HuH-7.5 (cell line): ENCODE measurements at places on chromosomes 13 and 19.

DNA sequence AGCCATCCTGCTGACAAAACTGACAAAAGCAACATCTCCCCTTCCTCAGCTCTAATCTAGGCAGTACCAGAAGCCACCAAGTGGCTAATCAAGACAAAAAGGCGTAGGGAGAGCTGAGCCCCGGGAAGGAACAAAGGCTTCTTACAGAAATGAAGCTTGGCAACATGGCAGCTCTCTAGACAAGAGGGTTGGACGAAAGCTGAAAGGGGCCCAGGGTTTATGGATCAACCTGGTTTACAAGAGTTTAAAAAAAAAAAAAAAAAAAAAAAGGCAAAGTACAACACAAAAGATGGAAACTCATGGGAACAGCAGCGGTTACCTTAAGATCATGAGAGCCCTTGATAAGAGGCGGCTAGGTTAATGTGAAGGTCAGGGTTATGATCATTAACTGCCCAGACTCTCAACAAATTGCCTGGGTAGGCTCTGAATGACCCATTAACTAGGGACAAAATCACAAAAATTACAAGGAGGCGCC lies 14.0 kb downstream of the ZC3H4 start:
- no peak for DNase-seq

DNA sequence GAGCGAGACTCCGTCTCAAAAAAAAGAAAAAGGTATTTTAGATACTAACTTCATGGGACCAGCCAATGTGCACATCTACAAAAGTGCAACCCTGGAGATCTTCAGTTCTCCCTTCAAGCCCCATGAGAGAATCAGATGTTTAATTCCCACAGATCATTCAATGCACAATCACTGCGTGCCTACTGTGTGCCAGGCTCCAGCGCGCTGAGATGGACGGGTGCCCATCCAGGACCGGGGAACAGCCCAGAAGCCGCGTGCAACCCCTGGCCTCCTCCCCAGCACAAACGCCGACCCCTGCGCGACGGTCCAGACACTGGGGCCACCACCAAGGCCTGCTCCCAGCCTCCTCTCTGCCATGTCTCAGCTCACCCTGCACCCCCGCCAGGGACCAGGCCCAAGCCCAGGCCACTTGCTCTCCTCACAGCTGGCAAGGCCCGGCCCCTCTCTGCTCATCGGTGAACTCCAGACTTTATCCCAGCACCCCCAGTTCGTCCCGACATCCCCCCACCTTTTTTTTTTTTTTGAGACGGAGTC lies 5.3 kb downstream of the BTBD2 start:
- DNase-seq = no peak

GRCh38 chr19:20247016-20247683 lies 80.1 kb downstream of the ZNF486 start:
- DNase-seq = no peak

DNA sequence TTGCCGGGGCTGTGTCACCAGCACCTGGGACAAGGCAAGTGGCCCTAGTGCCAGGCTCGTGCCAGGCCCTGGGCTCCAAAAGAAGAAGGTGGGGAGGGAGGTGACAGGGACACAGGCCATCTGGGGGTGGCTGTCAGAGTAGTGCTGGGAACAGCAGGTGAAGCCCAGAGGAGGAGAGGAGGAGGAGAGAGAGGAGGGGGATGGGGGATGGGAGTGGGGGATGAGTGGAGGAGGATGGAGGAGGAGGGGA lies 18.7 kb downstream of the LSM4 start:
- no peak for DNase-seq

- no peak for DNase-seq
These were observed 260.6 kb downstream of the TUBA3C start for GRCh38 chr13:18921063-18921462.

DNA sequence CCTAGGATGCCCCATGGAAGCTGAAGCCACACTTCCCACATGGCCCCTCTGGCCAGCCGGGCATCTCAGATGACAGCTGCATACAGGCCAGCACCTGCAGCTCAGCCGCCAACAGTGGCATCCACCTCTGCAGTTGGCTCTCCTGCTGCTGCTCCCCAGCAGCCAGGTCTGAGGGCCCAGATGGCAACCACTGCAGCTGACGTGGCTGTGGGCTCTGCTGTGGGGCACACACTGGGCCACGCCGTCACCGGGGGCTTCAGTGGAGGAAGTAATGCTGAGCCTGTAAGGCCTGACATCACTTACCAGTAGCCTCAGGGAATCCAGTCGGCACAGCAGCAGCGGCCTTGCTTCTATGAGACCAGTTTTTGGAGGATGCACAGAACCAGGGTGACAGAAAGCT lies 45.3 kb upstream of the LSM14A start:
- no peak for DNase-seq
